ENCODE measurements at places on chromosomes 12 and 14.
A peak's percentile ranks its signal among the peaks of the same experiment; 100 is the strongest.

GRCh38 chr12:54975875-54976274 is 8.7 kb downstream of the TESPA1 start:
- no peak for DNase-seq

DNA sequence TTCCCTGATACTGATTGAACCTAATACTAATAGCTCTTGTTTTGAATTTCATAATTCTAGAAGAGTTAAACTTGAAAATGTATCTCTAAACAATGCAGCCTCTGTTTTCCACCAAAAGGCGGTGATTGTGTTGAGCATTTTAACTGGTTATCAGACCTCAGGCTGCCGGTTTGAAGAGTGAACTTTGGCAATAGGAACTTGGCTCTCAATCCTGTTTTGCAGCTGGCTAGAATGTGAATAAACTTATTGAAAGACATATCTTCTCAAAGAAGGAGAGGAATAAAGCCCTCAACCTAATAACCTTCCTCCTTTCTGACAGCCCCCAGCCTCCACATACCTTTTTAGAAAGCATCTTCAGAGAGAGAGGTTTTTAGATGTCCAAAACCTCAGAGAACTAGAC is 105.4 kb downstream of the SRGAP1 start:
- DNase-seq: no peak

- DNase-seq: no peak
These were observed 91.1 kb upstream of the SLC38A4 start for GRCh38 chr12:46916796-46917419.

GRCh38 chr12:95790033-95790916 is at the start of gene NTN4:
TSS of gene NTN4 (minus strand) at chr12:95790764. CDS start at chr12:95790309, 455 bp downstream.
- no peak for DNase-seq

DNA sequence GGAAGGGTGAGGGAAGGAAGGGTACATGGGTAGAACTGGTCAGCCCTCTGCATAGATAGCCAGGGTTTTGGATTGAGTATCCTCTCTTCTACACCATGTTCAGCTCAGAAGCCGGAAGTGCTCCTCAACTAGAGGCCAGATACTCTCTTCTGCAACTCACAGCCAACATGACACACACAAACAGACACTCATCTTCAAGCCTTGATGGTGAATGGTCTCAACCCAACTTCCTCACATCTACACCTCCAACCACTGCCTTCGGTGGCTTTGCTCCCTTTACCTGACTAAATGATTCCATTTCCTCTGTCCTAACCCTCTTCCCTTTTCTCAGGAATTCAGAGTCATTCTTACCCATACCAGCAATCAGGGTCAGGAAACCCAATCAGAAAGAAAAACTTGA is 7.6 kb upstream of the FKBP11 start:
- DNase-seq: no peak

DNA sequence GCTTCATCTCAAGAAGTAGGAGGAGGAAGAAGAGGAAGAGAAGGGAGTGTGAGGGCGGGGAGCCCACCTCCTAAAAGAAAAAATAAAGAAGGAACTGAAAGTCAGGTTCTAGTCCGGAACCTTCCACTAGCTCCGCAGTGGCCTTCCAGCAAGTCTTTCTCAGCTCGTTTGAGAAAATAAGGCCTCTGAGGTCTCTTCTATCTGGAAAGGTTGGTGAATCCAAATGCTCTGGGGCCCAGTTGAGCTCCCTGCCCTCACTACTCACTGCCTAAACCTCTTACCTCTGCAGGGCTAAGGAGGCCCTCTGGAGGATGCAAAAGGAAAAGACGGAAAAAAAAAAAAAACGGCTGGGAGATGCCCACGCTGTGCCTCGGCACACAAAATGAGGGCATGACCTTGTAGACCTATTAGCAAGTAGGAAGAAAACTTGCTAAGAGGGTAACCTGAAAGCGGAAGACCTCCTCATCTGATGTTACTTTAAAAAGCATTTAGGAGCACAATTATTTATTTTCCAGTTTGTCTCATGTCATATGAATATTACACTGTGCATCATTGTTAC is 35.9 kb downstream of the FBLN5 start:
- no peak for DNase-seq

DNA sequence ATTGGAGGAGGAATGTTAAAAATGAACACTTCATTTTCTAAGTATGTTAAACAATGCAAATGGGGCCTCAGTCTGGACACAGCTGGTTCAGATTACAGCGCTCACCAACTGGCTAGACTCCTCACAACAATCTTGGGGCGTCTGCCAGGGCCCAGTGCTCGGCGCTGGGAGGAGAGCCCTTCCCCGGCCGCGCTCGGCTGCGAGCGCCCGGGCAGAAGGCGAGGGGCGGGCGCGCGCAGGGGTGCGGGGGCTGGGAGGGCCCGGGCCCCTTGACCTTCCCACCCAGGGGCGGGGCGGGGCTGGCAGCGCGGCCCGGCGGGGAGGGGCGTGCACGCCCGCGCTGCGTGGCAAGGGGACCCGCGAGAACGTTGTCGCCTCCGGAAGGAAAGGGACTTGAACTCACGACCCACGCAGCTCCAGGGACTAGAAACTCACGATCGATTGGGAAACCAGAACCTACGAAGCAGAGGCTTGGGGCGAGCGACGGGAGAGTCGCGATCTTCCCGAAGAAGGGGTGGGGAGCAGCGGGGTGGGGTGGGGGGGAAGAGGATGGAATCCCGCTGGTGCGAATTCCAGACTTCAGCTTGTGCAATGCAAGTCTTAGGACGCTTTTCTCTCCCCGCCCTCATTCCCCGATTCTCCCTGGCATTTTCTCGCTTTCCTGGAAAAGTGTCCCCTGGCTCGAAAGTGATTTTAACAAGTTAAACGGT is at the start of gene FBLN5:
Gene FBLN5, minus strand, starts transcription at position 220 of the 710 bp plus-strand sequence. CDS start 465 bp downstream, outside the sequence.
- no peak for DNase-seq

- no peak for DNase-seq
These were observed 8.0 kb downstream of the ASPG start for GRCh38 chr14:104093366-104094055.

- no peak for DNase-seq
These were observed 161.3 kb downstream of the KITLG start for GRCh38 chr12:88418856-88419497.

DNA sequence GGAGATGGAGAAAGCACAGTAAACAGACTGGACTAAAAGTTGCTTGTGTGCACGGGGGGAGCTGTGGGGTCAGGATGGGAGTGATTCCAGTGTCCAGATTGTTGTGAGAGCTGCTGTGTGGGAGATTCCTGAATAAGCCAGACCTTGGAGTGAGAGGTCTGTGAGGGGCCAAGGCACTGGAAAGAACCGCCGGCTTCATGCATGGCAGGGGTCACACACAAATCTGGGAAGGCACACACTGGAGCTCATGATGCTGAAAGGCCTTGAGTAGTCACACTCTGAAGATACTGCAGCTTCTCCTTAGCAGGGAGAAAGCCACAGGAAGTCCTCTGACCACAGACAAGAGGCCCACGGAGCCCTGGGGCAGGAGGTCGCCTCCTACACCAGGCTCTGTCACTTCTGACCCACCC is 23.1 kb downstream of the ADCY6 start:
- DNase-seq: no peak

GRCh38 chr12:132649226-132649945 is 30.8 kb downstream of the P2RX2 start:
- DNase-seq: no peak

GRCh38 chr12:16880864-16881285 is 274.9 kb upstream of the LMO3 start:
- DNase-seq: no peak

DNA sequence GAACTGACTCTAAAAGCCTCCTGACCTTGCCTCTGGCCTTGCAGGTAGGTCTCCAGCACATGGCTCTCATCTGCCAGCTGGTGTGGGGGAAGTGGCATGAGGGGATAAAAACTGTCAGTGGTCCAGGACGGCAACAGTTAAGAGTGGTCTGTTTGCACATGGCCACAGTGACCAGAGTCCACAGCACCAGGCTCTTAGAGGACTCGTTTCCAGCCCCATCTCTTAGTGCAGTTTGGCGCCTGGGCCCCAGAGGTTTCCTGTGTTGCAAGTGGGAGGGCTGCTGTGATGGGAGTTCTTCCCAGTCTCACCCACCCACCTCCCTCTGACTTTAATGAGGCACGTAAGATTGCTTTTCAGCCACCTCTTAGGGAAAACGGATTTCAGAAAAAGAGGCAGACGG is 37.0 kb downstream of the APPL2 start:
- no peak for DNase-seq

GRCh38 chr12:112525426-112525809 is 106.7 kb downstream of the PTPN11 start:
- DNase-seq: no peak

- DNase-seq: no peak
These were observed 13.9 kb downstream of the PTHLH start for GRCh38 chr12:27958675-27959074.

DNA sequence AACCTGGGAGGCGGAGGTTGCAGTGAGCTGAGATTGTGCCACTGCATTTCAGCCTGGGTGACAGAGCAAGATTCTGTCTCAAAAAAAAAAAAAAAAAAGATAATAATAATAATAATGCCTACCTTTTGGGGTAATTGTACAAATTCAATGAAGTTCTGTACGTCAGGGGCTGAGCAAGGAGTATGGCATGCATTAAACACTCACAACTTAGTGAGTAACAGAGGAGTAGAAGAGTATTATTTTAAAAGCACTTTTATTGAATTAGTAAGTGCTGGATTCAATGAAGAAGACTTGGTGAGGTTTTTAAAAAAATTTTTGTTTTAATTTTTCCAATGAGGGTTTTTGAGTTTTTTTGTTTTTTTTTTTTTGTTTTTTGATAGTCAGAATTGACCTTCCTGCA is 783.6 kb upstream of the TBX3 start:
- no peak for DNase-seq

GRCh38 chr14:33062881-33063280 is 124.2 kb downstream of the NPAS3 start:
- no peak for DNase-seq

DNA sequence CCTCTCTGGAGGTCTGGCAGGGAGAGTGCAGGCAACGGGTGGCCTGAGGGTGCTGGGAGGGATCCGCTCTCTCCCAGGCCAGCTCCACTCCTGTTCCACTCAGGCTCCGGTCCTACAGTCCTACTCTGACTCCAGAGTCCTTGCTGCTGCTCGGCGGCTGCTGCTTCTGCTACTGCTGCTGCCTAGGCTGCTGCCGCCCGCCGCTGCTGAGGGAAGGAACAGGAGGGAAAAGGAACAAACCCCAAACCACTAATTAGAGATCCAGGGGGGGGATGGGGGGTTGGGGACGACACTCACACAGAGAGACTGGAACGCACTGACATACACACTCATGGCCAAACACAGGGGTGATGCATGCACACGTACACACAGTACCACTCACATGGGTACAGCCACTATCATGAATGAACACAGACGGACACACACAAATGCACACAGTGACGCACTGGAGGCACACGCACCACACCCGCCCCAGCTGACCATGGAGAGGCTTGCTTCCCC is at the start of gene SP7:
Gene SP7, minus strand, starts transcription at position 174 of the 501 bp plus-strand sequence. CDS start 708 bp downstream, outside the sequence.
- no peak for DNase-seq

GRCh38 chr12:52879394-52880351 is 25.2 kb downstream of the KRT8 start:
- DNase-seq: peak; percentile 59

DNA sequence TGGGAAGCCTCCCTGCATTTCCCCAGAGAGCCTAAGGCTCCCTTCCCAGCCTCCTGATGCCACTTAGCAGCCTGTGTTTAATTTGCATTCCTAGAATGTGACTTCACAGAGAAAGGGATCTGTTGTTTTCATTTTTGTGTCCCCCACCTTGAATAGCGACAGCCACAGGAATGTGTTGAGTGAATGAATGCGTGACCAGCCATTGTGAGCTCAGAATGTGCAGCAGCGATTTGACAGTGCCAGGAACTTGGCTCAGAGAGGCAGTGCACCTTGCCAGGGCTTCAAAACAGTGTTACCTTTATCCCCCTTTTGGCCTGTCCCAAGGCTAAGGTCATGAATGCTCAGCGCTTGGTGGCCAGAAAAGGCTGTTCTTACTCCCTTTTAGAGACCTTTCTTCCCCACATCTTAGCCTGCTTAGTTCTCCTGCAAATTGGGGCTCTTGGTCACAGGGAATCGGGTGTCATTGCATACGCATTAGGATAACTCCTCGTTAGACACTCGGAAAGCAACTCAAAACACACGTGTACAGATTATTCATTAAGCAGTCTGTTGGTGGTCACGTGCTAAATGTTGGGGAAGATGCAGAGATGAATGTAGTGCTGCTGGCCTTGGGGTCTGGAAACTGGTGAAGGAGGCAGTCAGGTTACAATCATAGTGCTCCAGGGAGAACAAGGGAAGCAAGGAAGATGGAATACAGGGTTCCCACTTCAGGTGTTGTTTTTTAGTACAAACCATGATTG is 9.8 kb downstream of the NTF3 start:
- DNase-seq: no peak

GRCh38 chr12:123897221-123897620 is 75.4 kb downstream of the CCDC92 start:
- no peak for DNase-seq

DNA sequence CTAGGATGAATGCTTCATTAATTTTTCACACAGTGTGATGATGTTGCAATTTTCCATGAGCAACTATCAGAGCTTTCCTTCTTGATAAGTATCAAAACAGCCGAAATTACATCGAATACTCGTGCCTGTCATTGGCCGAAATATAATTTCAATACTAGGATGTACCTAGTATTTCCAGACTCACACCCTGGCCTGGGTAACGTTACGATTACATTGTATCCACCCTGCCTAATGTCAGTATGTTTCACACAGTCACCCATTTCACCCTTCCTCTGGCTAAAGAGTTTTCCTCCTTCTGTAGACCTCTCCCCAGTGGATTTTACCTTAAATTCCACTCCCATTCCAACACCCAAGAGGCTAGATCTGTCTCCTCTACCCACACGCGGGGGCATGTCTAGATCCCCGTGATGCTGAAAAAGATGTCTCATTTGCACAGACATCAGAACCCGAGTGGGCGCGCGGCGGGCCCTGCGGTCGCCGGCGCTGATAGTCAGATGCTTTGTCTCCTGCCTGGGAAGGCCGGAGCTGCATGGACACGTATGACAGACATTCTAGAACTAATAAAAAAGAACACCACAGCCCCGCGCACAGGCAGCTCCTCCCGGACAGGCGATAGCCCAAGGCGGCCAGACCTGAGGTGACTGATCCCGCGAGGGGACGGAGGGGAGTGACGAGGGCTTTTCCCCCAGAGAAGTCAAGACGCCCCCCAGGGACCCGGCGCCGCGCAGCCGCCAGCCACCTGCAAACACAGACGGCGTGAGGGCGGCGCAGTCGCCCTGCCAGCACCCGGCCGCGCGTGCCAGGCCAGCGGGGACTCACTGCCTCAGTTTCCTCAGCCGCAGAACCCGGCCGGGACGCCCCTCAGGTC is 723 bp downstream of the KIF21A start:
- DNase-seq: no peak

GRCh38 chr12:57758552-57759359 is 3.9 kb downstream of the MARCHF9 start:
- DNase-seq: no peak

All from NCI-H187 treated with DMSO at 0.1 percent for 48 hours (cell line).